ENCODE measurements at places on chromosomes 16 and 17.

GRCh38 chr17:50613007-50613992 lies 21.4 kb upstream of the ABCC3 start:
- DNase-seq, result no peak

- no peak for DNase-seq
Observed at GRCh38 chr17:80882323-80882722, 109.3 kb upstream of the CHMP6 start.

- DNase-seq, result peak; percentile 27
Observed at GRCh38 chr17:6567528-6568183, 11.3 kb upstream of the PITPNM3 start.

- DNase-seq, result peak; percentile 55
Observed at GRCh38 chr16:72467157-72467759, 295.3 kb upstream of the PMFBP1 start.

- no peak for DNase-seq
Observed at GRCh38 chr17:29357821-29358232, 32.3 kb upstream of the TAOK1 start.

- DNase-seq, result no peak
Observed at GRCh38 chr17:70202840-70203239, 33.5 kb downstream of the KCNJ2 start.

GRCh38 chr17:32335046-32335445 lies 6.9 kb downstream of the C17orf75 start:
- DNase-seq, result no peak

GRCh38 chr17:9576521-9577372 lies at the start of gene CFAP52:
Gene CFAP52, plus strand, starts transcription at chr17:9576642. Its CDS starts 54 bp downstream, at chr17:9576696.
- peak; percentile 74 for DNase-seq

GRCh38 chr17:64635647-64636305 lies 26.3 kb downstream of the SMURF2 start:
- peak; percentile 97 for DNase-seq

DNA sequence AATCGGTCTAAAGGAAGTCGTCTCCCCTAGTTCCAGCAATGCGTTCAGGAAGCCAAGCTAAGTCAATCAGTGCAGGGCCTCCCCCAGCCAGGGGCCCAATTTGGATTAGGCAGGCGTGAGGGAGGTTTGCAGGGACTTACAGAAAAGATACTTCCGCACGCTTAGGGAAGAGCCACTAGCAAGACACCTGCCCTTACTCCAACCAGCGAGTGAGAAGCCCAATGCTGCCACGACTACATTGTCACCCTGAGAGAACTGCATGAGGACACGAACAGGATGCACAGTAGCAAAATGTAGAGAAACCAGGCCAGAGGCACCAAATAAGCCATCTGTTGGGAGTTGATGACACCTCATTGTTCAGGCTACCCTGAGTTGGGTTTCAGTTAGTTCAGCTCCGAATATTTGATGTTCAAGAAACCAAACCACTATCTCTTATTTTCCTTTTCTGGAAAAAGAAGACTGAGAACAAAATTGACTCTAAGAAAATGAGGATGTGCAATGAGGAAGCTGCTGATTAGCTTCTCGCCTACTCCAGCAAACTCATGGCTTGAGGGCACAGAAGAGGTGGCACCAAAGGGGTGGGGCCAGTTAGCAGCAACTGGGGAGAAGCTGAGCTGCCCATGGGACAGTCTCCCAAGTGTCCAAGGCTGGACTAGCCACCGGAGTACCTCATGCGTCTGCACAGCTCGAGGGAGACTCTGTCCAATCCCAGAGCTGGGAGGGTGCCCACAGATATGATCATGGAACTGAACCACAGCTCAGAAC lies 29.3 kb downstream of the TK2 start:
- DNase-seq, result no peak

DNA sequence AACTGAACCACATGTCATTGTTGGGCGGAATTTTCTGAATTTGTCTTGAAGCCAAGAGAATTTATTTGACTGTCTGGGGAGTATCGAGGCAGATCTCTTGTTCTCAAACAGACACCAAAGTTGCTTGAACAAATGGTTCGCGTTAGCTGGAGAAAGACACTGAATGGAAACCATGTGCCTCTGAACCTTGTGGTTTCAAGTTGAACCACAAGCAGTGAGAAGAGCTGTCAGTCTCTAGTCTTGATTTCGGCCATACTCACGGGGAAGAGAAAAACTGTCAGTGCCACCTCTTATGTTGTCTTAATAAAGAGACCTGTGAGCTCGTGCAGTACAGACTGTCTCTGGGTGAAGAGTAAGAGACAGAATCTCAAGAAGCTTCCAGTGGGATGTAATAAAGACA lies 886.5 kb upstream of the SOX9 start:
- peak; percentile 32 for DNase-seq

DNA sequence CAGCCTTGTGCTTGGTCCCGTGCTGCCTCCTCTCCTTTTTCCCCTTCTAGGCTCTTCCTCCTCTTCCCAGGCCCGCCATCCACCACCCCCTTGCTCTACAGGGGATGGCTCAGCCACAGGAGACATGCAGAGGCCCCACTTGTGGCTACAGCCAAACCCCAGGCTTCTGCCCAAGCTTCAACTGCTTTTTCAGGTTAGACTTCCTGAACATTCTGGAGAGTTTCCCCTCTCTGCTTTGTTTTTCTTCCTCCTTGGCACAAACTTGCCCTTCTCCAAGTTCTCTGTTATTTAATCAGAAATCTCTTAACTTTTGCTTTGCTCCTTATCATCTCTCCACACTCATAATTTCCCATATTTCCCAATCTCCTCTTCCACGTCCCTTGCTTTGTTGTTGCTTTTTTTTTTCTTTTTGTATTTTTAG lies 18.3 kb upstream of the HAS3 start:
- no peak for DNase-seq

DNA sequence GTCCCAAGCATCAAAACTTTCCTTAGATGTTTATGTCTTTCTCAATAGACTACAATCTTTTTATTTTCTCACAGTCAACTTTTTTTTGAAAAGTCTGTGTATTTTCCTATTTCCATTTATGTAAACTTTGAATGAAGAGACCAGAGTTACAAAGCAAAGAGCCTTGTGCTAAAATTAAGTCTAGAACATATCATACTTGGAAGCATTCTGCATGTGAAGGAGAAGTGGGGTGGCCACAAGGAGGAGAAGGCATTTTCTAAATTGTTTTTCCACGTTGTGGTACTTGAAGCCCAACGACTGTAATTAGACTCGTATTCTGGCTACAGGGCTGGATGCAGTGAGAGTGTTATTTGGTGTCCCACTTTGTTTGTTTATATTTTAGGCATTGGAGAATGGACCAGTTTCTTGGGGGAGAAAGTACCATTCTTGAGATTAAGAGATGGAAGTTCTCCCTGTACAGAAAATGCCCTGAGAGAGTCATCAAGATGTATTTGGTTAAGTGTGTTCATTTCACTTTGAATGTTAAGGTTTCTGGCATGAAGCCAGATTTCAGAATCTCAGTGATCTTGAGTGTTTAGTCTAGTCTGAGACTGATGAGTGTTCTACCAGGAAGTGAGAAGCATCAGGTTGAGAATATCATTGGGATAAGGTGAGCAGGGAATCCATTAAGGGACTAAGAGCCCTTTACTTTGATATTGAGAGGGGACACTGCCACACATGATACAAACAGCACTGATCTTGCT lies 71.6 kb downstream of the MAP2K6 start:
- DNase-seq, result peak; percentile 19

- DNase-seq, result peak; percentile 17
Observed at GRCh38 chr16:4682616-4683254, 10.6 kb upstream of the NUDT16L1 start.

DNA sequence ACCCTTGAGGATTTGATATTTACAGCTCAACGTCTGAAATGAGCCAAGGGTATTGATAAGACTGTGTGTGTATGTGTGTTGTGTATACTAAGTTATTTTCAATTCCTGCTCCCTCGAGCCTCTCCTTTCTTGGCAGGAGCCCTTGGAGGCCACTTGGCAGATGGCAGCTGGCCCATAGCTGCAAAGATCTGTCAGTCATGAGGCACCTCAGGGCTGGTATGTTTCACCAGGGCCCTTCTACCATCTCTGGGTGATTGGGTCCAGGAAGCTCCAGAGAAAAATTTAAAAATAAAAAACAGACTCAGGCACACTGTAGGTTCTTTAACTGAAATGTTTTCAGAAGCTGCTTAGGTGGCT lies 355.7 kb downstream of the HAPSTR1 start:
- DNase-seq, result no peak

DNA sequence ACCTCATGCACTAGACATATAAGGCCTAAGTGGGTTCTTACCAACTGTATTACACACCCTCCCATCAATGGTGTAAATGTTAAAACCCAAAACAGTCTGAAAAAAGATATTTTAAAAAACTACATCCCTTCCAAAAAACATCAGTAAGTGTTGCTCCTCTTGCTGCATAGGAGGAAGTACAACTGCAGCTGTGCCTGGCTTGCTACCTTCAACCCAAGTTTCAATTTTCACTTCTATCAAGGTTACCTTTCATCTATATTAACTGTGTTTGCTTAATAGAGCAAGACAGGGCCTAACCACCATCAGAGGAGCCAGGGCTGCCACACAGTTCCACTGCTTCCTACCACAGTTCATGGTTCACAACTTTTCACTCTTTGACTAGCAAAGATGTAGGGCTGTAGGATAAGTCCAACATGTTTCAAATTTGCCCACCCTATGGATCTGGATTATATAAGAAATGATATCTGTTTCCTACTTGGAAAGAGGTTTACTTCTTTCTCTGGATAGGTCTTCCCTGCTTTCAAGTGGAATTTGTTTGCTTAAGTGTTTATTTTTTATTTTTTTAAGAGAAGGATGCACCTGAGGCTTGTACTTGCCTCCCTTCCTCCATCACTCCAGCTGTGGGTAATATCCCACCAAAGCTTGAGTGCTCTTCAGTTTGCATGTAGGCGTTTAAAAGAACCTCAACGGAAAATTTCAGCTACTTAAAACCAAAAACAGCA lies 56.7 kb downstream of the GRB7 start:
- DNase-seq, result no peak

GRCh38 chr17:45368651-45369050 lies 51.8 kb upstream of the MAP3K14 start:
- DNase-seq, result peak; percentile 91

DNA sequence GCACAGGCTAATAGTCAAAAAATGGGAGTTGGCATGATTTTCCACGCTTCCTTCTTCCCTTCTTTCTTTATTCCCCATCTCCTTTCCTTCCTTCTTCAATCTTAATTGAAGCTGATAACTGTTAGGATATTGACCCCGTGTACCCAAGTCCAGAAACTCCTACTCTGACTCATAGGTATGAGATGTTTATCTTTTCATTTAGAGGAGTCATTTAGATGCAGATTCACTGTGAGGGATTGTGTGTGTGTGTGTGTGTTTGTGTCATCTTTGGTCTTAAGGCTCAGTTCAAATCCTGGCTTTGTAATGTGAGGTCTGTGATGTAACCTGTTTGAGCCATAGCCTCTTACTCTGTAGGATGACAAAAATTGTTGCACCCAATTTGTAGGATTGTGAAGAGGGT lies 332.0 kb upstream of the MAF start:
- DNase-seq, result no peak

DNA sequence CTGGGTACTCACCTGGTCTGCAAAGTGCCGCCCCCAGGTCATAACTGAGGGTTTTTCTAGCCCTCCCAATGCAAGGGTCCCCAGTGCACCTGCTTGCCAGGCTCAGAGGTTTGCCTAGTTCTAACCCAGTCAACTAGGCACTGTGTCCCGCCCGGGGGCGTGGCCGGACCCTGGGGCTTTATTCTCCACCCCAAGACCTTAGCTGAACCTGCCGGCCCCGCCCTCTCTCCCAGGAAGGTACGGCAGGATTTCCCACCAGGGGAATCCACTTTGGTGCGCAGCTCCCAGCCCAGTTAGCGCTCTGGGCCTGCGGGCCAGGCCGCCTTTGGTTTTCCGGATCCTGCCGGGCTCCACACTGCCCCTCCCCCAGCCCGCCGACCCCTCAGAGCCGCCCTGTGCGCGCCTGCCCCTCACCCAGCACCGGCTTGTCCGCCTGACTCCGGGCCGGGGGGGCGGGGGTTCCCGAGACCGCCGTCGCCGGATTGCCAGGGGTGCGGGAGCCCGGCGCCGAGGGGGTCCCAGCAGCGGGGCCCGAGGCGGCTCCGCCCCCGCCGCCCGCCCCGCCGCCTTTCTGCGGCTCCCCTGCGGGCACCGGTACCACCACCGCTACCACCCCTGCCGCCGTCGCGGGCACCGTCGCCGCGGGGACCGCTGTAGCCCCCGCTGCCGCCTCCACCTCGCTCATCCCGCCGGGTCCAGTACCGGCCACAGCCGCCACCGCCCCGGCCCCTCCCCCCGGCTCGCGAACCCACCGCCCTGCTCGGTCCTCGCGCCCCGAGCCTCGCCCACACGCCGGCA lies 424 bp downstream of the YBX2 start:
- DNase-seq, result no peak

DNA sequence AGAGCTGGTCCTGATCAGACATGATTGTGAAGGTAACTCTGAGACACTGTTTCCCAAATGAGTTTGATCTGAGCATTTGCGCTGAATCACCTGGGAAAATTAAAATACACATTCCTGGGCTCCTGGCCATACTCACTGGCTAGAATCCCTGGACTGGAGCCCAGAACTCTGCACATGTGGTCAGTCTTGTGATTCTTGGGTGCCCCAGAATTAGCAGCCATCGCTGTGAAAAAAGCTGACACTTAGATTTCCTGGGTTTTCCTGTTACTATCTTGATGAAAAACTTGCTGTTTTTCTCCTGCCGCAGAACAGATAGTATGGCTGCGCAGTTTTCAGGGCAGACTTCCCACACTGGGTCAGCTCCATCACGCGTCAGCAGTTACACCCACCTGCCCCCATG lies 24.6 kb downstream of the NECAB2 start:
- DNase-seq, result peak; percentile 41

GRCh38 chr17:74351552-74352210 lies 10.0 kb downstream of the BTBD17 start:
- no peak for DNase-seq

GRCh38 chr16:81581107-81581506 lies 136.5 kb downstream of the CMIP start:
- no peak for DNase-seq

- no peak for DNase-seq
Observed at GRCh38 chr17:77778636-77779489, 179.6 kb upstream of the TNRC6C start.

GRCh38 chr16:26334218-26335111 lies 642.7 kb downstream of the HS3ST4 start:
- no peak for DNase-seq

- no peak for DNase-seq
Observed at GRCh38 chr16:19809121-19809635, 75.5 kb downstream of the GPRC5B start.

DNA sequence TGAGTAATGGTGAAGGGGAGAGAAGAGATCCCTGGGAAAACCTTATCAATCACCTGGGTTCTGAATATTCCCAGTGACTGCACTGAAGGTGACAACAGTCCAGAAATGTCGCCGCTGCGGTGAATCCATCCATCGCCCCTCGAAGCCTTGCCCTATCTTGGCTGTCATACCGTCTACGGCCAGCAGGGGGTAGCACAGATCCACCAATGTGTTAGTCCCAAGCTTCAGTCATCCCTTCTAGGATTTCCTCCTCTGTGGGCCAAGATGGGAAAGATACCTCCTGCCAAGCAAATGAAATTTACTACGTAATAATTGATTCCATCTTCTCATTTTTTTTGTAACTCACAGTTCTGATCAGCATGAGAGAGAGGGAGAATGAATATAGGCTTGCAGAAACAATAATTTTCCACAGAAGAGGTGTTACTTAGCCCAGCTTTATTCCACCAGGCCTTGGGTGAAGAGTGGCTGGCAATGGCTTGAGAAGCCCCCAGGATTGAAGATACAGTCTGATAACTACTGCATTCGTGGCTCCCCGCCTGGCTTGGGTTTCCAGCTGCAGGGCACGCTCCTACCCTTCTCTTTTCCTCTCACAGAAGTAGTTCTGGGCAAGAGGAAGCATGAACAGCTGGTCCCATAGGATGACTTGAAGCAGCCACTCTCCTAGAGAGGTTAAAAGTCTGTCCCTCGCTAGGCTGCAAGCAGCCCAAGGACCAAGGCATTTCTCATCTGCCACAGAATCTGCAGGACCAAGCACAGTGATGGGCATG lies 2.6 kb upstream of the FMNL1 start:
- DNase-seq, result peak; percentile 83

Measured in fibroblast of skin of right quadriceps (primary cell).